Sciatic nerve (tissue), 2 donors: ENCODE measurements at places on chromosomes 6 and 20.

DNA sequence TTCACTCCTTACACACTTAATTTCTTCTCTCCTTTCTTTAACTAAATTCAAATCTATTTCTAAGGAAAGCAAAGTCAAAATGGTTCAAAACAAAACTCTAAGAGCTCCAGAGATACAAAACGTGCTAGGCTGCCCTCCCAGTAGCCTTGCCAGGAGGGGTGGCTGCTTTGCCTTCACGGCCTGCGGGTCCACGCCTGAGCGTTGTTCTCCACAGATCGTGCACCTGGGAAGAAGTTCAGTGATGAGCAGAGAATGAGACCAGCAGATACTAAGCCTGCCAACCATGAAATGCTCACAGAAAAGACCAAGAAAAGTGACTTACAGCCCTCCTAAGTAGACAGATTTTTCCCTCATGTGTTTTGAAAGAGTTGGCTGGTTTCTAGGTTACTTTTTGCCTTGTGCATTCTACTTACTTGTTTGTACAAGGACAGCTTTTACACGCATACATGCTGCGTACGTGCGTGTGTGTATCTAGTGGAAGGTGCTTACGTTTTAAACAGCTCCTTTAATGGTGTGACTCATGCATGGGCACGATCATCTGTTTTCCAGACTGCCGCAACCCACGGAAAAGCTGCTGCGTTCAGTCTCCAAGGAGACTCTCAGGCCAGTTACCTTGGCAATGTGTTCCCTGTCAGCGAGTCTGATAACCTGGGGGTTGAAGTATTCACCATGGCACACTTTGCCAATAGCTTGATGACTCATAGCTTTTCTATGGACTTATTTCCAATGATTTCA lies 32.4 kb upstream of the PBOV1 start:
- DNase-seq, result no peak

DNA sequence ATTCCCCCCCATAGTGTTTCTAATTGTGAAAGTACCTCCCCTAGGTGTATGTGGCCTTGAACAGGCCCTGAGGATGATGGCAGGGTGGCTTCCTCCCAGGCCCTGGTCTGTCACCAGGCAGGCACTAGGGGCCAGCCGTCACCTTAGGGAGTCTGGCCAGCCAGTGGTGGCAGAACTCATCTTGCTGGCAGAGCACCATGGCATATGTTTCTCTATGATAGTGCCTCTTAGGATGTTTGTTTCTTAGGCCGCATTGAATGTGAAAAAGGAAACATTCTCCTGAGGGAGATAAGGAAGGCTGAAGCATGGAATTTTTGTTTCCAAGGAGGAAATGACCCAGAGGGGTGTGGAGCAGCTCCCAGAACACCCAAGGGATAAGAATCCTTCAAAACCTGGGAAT lies 45.2 kb upstream of the KLHL31 start:
- DNase-seq, result no peak

DNA sequence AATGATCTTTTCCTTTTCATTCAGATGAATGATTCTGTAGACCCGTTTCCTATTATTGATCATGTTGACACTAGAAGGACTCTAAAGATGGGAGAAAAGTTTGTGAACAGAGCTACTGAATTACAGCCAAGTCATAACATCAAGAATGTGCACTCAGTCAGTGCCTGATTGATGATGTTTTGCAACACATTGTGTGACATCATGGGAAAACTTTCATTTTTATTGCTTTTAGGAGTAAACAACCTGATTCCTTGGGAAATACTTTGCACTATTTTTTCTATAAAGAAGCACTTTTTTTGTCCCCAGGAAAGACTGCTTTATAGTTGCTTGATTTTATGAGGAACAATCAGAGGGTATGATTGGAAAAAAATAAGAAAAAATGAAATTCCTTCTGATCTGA lies 383.8 kb upstream of the JAG1 start:
- DNase-seq, result no peak

DNA sequence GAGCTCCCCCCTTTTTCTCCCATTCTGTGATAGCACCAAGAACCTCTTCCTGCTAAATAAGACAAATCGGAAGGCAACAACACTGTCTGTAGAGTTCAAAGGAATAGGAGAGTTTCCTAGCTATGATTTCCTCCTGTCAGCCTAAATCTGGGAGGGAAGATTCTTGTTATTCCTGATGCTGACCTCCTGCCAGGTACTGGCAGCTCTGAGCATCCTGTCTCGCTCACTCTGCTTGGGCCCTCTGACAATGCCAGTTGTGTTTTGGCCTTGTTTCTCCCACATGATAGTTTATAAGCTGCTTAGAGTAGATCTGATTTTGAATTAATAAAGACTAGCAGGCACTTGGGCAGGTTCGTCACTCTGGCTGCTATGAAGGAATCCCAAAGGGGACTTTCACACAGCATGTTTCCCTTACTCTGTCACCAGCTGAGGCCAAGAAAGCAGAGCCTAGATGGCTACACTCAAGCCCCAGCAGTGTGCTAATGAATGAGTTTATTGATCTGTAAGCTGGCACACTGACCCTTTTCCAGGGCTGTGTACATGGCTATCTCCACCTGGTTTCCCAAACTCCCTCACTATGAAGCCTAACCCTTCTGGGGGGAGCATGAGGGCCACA lies 52.3 kb downstream of the UQCC1 start:
- DNase-seq, result no peak

DNA sequence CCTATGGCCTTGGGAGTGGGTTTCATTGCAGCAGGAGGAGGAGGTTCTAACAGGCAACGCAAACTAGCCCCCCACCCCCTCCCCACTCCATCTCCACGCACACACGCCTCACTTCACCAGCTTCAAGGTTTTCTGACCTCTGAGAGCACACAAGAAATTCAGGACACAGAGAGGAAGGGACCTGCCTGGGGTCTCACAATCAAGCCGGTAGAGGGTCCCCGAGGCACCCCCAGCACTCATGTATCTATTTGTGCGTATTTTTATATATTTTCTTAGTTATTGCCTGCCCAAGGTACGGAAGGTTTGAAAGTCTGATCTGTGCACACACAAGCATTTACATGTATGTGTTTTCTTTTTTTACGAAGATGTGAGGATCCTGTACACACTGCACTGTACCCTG lies 16.9 kb downstream of the MDFI start:
- no peak for DNase-seq

- no peak for DNase-seq
Observed at GRCh38 chr6:110295451-110296165, 62.5 kb downstream of the METTL24 start.

DNA sequence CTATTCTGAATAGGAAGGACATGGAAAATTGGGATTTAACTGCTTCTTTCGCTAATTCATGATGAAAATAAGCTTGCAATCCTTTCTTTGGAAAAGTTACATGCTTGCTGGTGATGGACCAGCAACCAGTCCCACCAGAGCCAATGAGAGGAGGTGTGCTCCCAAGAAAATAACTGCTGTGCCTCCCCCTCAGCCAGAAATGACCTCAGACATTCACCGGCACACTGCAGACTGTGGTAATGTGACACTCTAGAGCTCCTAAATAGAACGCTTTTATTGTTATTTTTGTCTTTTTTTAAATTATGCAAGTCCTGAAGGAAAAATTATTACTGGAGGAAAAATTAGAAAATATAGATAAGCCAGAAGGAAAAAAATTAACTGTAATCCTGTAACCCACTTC lies 2.6 kb downstream of the PYGB start:
- DNase-seq, result no peak

DNA sequence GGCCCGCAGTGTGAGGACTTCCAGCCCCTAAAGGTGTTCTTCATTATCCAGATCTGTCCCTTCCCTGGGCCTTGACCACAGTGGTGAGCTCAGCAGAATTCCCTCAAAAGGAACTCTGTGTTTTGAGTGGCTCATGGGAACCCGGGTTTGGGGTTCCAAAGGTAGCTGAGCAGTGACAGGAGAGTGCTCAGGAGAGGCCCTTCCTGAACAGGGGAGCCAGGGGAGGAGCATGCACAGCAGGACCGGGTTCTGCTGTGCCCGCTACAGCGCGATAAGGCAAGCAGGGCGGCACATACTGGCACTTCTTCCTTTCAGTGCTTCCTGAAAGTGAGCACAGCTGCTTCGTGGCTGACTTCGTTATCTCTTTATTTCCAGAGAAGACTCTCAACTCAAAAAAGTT lies 88.3 kb downstream of the SSR1 start:
- DNase-seq, result no peak

- no peak for DNase-seq
Observed at GRCh38 chr20:58511364-58511763, 3.8 kb downstream of the APCDD1L start.

GRCh38 chr20:54431156-54431944 lies 44.0 kb upstream of the DOK5 start:
- no peak for DNase-seq

GRCh38 chr20:41169791-41170351 lies 32.5 kb downstream of the PLCG1 start:
- peak; percentile 45 for DNase-seq

DNA sequence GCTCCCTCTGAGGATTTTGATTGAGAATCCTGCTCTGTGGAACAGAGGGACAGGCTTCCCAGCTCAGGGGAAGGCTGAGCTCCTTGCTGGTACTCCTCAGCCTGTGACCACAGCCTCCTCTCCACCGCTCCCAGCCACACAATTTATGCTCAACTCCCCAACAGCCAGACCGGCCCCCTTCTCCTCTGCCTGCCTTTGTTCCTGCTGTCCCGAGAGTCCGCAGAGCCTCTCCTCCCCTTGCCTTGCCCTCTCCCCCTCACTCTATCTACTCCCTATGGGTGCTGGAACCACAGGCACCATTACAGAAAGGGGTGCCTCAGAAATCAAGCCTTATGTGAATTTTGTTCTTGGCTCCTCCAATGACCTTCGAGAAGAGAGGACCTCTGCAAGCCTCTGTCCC lies 15.9 kb downstream of the MAP1LC3A start:
- DNase-seq, result peak; percentile 27
